CD8-positive, alpha-beta memory T cell (primary cell): ENCODE measurements at places on chromosomes 13 and 19. TPM values are rescaled to one million over a fixed set of nuclear protein-coding genes. Genes with fewer than 3 reads are reported as not detected.

GRCh38 chr13:23074075-23074828 lies 106.5 kb upstream of the SGCG start:
- no peak for DNase-seq
- no peak overlapping the region for H3K27ac ChIP-seq
- no peaks in the 10 kb centered on the region for H3K4me1 ChIP-seq

GRCh38 chr13:40626977-40627376 lies 39.5 kb downstream of the FOXO1 start:
- no peak overlapping the region for H3K27ac ChIP-seq
- H3K4me3 ChIP-seq = no peak overlapping the region
- no peaks in the 10 kb centered on the region for H3K36me3 ChIP-seq

DNA sequence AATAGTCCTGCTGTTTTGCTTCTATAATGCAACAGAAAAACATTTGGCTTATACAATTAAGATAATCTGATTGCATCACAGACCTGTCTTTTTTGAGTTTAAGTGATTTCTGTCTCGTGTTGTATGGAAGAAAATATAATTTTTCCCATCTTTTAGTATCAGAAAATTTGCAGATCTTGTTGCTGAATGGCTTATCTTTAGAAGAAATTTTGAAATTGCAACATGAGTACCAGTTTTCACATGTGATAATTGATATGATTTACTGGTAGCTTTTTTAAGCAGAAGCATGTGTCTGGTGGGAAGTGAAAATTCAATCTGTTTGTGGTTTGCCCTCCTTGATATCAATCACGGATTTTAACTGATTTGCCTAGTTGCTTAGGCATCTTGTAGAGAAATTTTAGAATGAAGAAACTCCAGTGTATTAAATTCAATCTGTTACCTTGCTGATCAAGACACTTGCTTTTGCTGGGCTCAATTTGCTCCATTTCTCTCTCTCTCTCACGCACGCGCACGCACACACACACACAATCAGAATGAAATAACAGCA lies 89.8 kb upstream of the MYCBP2 start:
- H3K4me1 ChIP-seq = no peaks in the 10 kb centered on the region
- no peaks in the 10 kb centered on the region for H3K27me3 ChIP-seq
- DNase-seq = no peak
- no peaks in the 10 kb centered on the region for H3K36me3 ChIP-seq
- H3K4me3 ChIP-seq = no peak overlapping the region

DNA sequence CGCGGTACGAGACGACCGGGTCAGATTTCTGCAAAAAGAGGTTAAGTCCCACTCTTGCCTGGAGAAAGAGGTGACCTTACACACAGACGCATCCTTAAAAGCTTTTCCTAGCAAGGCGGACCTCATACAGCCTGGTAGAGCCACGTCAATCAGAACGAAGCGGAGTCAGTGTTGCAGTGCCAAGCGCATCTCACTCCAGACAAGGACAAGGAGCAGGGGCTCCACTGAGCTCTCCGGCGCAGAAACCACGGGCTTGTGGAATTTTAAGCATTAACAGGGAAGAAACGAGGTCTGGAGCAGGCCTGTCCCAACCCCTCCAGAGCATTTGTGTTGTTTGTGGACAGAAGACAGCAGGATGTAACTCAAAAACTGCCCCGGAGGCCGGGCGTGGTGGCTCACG lies 7.1 kb downstream of the EEF2 start:
- H3K4me1 ChIP-seq = peaks cover 5% of the 10 kb centered on the region
- no peak overlapping the region for H3K4me3 ChIP-seq
- no peaks in the 10 kb centered on the region for H3K27me3 ChIP-seq
- H3K36me3 ChIP-seq = peaks cover 67% of the 10 kb centered on the region

DNA sequence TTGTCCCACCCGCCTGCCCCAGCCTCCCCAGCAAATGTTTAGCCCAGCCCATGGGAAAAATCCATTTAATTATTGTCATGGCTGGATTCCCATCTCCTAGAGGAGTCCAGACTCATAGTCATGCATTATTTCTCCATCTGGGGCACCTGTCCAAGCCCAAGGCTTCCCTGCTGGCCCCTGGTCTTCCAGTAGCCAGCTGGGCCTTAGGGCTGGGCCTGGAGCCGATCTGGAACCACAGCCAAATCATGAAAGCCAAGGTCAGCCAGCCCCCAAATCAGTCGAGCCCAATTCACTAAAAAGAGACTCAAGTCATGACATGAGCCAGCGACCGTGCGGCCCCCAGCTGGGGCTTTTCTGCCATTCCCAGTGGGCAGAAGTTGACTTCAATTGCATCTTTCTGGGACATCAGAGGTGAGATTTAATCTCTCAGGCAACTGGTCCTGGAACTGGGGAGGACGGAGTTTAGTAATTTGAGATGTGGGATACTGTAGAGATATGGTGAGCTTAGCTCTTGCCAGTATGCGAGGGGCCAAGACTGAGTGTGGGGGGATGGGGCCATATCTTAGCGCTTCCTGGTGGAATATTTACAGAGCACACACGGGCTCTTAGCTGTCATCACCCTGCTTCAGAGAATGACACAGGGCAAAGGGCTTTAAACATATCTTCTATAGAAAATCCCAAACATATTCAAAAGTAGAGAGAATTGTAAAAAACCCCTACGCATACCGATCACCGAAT lies 9.4 kb upstream of the PGLYRP2 start:
- H3K4me3 ChIP-seq = no peak overlapping the region
- H3K27ac ChIP-seq = no peak overlapping the region
- H3K4me1 ChIP-seq = no peaks in the 10 kb centered on the region
- no peaks in the 10 kb centered on the region for H3K27me3 ChIP-seq
- no peak for DNase-seq

DNA sequence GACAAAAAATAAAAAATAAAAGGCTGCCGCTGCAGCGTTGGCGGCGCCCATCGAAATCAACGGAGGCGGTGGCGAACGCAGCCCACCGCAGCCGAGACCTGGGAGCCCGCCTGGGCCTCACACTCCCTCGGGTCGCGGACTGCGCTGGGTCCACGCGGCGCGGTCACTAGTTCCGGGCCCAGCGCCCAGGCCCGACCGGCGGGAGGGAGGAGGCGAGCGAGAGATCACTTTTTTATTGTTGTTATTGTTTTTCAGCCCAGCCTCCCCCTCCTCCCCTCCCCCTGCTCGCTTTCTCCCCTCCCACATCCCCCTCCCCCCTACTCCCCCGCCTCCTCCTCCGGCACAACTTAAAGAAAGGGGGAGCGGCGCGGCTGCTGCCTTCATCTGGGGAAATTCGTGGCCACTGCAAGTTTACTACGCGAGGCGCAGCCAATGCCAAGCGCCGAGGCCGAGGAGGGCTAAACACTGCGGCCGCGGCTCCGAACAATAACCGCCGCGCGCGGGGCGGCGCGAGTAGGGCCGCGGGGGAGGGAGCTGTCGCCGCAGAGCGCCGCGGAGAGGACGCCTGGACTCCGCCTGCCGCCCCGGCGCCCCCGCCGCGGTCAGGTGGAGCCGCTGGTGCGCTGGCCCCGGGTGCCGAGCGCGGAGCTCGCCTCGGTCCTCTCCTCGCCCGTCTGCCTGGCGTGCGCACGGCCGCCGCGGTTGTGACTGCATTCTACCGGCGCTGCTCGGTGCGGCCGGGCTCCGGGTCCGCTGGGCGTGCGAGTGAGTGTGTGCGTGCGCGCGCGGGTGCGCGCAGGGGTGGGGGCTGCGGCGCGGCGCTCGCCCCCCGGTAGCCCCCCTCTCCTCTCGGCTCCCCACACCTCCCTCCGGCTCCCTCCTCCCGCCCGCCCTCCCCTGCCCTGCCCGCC lies 505 bp upstream of the ZIC2 start:
- peaks cover 70% of the 10 kb centered on the region for H3K27me3 ChIP-seq
- H3K4me3 ChIP-seq = no peak overlapping the region
- H3K36me3 ChIP-seq = no peaks in the 10 kb centered on the region
- DNase-seq = no peak

- H3K27ac ChIP-seq = peak overlapping the region; percentile 65
- H3K4me3 ChIP-seq = peak overlapping the region; percentile 59
- DNase-seq = peak; percentile 23
- no peaks in the 10 kb centered on the region for H3K36me3 ChIP-seq
- peaks cover 11% of the 10 kb centered on the region for H3K27me3 ChIP-seq
Observed at GRCh38 chr19:3094601-3095440, 659 bp downstream of the GNA11 start.

DNA sequence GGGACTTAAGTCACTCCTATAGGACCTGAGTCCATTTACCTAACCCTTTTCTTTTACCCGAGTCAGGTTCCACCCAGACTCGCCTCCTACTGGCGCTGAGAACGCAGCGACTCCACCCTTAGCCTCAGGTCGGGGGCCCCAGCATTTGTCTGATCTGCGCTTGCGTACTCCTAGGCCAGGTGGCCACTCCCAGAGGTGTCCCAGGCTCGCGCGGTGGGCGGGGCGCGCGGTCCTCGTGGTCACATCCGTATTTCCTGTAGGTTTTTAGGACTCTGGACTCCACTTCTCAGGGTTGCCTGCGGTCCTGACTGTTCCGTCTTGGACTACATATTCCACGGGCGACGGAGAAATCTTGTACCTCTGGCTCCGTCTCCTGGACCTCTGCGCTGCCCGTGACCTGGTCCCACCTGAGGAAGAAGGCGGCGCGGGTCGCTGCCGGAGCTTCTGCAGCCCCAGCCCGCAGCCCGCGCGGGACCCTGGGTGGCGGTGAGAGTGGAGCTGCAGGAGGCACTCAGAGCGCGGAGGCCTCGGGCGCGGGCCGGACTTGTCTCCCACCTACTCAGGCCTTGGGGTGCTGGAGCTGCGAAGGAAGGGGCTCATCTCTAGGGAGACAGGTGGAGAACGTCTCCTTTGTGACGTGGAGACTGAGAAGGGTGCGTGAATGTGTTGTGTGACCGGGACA lies 11.0 kb upstream of the ZNF573 start:
- no peak overlapping the region for H3K27ac ChIP-seq
- H3K36me3 ChIP-seq = no peaks in the 10 kb centered on the region
- H3K4me1 ChIP-seq = no peaks in the 10 kb centered on the region
- no peak overlapping the region for H3K4me3 ChIP-seq
- no peaks in the 10 kb centered on the region for H3K27me3 ChIP-seq

GRCh38 chr13:103275722-103276121 lies 209.5 kb upstream of the SLC10A2 start:
- H3K27me3 ChIP-seq = no peaks in the 10 kb centered on the region
- no peaks in the 10 kb centered on the region for H3K4me1 ChIP-seq
- DNase-seq = no peak
- no peak overlapping the region for H3K27ac ChIP-seq

GRCh38 chr13:114311908-114312307 lies 2.4 kb upstream of the CHAMP1 start:
- H3K36me3 ChIP-seq = peaks cover under 1% of the 10 kb centered on the region
- no peak for DNase-seq
- peaks cover 11% of the 10 kb centered on the region for H3K4me1 ChIP-seq
- no peak overlapping the region for H3K4me3 ChIP-seq
- H3K27me3 ChIP-seq = no peaks in the 10 kb centered on the region

GRCh38 chr19:54959840-54960239 lies 6.3 kb upstream of the NLRP2 start:
- no peaks in the 10 kb centered on the region for H3K27me3 ChIP-seq
- DNase-seq = no peak
- H3K4me1 ChIP-seq = no peaks in the 10 kb centered on the region

GRCh38 chr19:4464815-4465581 lies 7.1 kb upstream of the HDGFL2 start:
- no peak overlapping the region for H3K27ac ChIP-seq
- no peaks in the 10 kb centered on the region for H3K4me1 ChIP-seq
- no peaks in the 10 kb centered on the region for H3K27me3 ChIP-seq
- no peaks in the 10 kb centered on the region for H3K36me3 ChIP-seq

- H3K27me3 ChIP-seq = no peaks in the 10 kb centered on the region
- H3K27ac ChIP-seq = no peak overlapping the region
- no peaks in the 10 kb centered on the region for H3K4me1 ChIP-seq
- H3K36me3 ChIP-seq = no peaks in the 10 kb centered on the region
- DNase-seq = no peak
- no peak overlapping the region for H3K4me3 ChIP-seq
Observed at GRCh38 chr13:71054358-71054757, 812.6 kb downstream of the DACH1 start.

DNA sequence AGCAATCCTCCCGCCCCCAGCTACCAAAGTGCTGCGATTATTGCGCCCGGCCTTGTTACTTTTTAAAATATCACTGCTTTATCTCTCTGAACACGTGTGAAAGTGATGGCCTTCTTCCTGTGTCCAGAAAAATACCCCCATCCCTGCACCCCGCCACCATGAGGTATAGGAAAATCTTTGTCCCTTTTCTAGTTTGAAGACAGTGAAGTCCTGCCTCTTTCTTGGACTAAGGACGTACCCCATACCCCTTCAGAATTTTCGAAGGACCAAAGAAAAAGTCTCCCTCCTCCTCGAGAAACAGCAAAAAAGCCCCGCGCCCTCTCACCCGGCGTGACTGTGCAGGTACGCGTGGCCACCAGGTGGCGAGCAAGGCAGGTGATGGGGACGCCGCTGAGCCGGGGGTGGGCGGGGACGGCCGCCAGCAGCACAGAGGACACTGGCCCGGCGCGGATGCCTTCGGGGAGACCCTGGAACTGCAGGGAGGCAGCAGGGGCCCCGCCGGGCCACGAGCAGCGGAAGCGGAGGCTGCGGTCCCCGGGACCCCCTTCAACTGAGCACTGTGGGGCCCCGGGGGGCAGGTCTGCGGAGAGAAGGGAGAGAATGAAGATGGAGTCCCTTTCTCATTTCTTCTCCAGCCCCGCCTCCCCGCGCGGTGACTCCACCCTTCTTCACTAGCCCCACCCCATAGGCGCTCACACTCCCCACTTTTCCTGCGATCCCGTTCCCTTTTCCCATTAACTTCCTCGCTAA lies 3.2 kb downstream of the VSIG10L start:
- H3K36me3 ChIP-seq = no peaks in the 10 kb centered on the region
- H3K27ac ChIP-seq = peak overlapping the region; percentile 62
- no peaks in the 10 kb centered on the region for H3K27me3 ChIP-seq
- peaks cover 15% of the 10 kb centered on the region for H3K4me1 ChIP-seq
- peak; percentile 87 for DNase-seq

DNA sequence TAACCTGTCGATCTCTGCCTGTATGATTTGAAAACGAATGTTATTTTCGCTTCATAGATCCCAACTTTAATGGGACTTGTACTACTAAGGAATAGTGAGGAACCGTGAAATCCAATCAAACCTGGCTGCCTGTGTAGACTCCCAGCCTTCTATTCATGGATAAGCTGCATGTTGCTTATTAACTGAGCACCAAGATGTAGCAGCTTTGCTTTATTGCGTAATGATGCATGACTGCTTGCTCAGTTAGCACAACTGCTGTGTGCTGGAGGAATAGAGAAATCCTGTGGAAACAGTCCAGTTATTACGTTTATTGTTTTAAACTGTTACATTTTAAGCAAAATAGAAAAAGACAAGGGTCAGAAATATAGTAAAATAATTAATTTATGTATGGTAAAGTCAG lies 108.2 kb downstream of the SHISA2 start:
- DNase-seq = no peak
- no peak overlapping the region for H3K4me3 ChIP-seq
- H3K27ac ChIP-seq = no peak overlapping the region

DNA sequence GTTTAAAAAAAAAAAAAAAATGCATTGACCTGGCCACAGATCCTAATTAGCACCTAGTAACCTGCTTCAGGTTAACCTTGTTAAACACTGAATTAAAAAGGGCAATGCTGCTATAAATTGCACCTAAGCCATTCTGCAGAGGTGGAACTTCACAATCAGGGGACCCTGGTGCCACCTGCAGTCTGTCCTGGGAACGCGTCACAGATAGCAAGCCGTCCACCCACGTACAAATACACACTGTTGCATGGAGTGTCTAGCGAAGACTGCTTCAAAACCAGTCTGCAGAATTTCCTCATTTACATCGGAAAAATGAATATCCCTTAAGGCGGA lies 169.3 kb downstream of the COL4A1 start:
- H3K27me3 ChIP-seq = no peaks in the 10 kb centered on the region
- H3K4me1 ChIP-seq = peaks cover 6% of the 10 kb centered on the region
- H3K27ac ChIP-seq = no peak overlapping the region
- H3K36me3 ChIP-seq = no peaks in the 10 kb centered on the region
- H3K4me3 ChIP-seq = peak overlapping the region; percentile 37

The GDF15 gene
- total RNA-seq = 0.29 TPM

The CYP2A6 gene
- not detected for total RNA-seq

The JAK3 gene
- 125 TPM for total RNA-seq

The SMIM44 gene
- not detected for total RNA-seq

The SMAD9 gene
- total RNA-seq = not detected

The RASGRP4 gene
- total RNA-seq = 2.0 TPM

The KLK6 gene
- not detected for total RNA-seq
